H1 (cell line): ENCODE measurements at places on chromosomes 5 and 9. TPM values are rescaled to one million over a fixed set of nuclear protein-coding genes. Genes with fewer than 3 reads are reported as not detected.

DNA sequence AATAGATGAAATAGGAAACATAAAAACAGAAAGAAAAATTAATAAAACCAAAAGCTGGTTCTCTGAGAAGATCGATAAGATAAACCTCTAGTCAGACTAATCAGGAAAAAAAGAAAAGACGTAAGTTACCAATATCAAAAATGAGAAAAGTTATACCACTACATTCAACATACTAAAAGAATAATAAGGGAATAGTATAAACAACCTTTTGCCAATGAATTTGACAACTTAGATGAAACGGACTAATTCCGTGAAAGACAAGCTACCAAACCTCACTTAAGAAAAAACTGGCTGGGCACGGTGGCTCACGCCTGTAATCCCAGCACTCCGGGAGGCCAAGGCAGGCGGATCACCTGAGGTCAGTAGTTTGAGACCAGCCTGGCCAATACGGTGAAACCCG, 7.5 kb downstream of the KIF3A start:
- no peak overlapping the region for H3K4me3 ChIP-seq
- no peak for DNase-seq
- H3K27ac ChIP-seq: no peak overlapping the region
- no peaks in the 10 kb centered on the region for H3K36me3 ChIP-seq

GRCh38 chr9:135951889-135952663, 9.1 kb downstream of the UBAC1 start:
- no peak overlapping the region for H3K27ac ChIP-seq
- peaks cover 9% of the 10 kb centered on the region for H3K36me3 ChIP-seq
- no peaks in the 10 kb centered on the region for H3K27me3 ChIP-seq
- DNase-seq: no peak

The OR1Q1 gene
- not detected in 2 replicates for total RNA-seq

DNA sequence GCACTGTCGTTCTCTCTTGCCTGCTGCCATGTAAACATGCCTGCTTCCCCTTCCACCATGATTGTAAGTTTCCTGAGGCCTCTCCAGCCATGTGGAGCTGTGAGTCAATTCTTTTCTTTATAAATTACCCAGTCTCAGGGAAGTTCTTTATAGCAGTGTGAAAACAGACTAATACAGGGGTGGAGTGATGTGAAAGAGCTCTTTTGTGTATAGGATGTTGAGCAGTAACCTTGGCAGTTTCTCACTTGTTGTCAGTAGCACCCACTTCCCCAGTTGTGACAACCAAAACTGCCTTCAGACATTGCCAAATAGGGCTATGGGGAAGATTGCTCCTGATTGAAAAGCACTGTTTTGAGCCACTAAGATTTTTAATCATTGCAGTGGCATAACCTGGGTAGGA, 552.2 kb upstream of the ZNF462 start:
- no peak overlapping the region for H3K27ac ChIP-seq
- H3K27me3 ChIP-seq: no peaks in the 10 kb centered on the region
- H3K4me1 ChIP-seq: no peaks in the 10 kb centered on the region

DNA sequence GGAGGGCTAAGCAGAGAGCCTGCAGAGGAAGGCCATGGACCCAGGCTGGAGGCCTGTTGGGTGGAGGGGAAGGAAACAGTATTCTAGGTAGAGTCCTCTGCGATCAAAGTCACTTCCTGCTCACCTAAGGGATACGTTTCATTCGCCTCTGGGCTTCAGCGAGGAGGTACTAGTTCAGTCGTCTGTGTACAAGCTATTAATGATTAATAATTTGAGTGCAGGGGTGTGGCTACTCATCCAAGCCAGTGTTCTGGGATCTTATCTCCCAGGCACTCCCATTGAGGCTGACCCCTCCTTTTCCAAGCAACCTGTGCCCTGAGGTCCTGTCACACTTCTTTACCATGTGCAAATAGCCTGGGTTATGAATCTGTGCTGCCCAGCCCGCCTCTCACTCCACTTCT, 25.2 kb downstream of the RALGPS1 start:
- no peaks in the 10 kb centered on the region for H3K27me3 ChIP-seq
- DNase-seq: no peak
- no peak overlapping the region for H3K27ac ChIP-seq
- H3K4me1 ChIP-seq: peaks cover 4% of the 10 kb centered on the region; the same call in 1 of the 2 replicates
- H3K36me3 ChIP-seq: no peaks in the 10 kb centered on the region

The ENHO gene
- total RNA-seq: 12.2 and 14.1 TPM in 2 replicates

- no peak for DNase-seq
- H3K36me3 ChIP-seq: no peaks in the 10 kb centered on the region
- H3K4me1 ChIP-seq: no peaks in the 10 kb centered on the region
- no peak overlapping the region for H3K27ac ChIP-seq
- H3K4me3 ChIP-seq: no peak overlapping the region
- no peaks in the 10 kb centered on the region for H3K27me3 ChIP-seq
These were observed 130.1 kb upstream of the EPB41L4A start for GRCh38 chr5:112549127-112549526.

DNA sequence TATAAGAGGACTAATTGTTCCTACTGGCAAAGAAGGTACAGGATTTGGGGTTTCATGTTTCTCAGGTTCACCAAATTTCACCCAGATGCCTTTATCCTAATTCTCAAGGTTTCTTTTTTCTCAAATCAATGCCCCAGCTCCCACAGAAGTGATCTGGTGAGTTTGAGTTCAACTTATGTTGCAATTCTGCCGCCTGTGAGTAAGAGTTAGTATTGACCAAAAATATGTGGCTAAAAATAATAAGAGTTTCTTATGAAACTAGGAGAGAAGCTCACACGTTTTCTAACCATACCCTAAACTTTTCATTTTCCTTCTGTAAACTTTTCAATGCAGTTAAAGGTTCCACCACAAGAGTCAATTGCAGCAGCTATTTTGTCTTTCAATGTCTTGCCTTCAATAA, 15.1 kb downstream of the SLCO6A1 start:
- no peak for DNase-seq
- H3K4me1 ChIP-seq: no peaks in the 10 kb centered on the region
- H3K27ac ChIP-seq: no peak overlapping the region
- no peaks in the 10 kb centered on the region for H3K27me3 ChIP-seq

- no peak for DNase-seq
- H3K4me1 ChIP-seq: no peaks in the 10 kb centered on the region
- no peaks in the 10 kb centered on the region for H3K36me3 ChIP-seq
- H3K27ac ChIP-seq: no peak overlapping the region
- H3K27me3 ChIP-seq: no peaks in the 10 kb centered on the region
- H3K4me3 ChIP-seq: no peak overlapping the region
These were observed 1523.1 kb upstream of the CDH9 start for GRCh38 chr5:28561522-28561921.

- H3K36me3 ChIP-seq: peaks cover 5% of the 10 kb centered on the region; the same call in 1 of the 2 replicates
- peaks cover 6% of the 10 kb centered on the region for H3K4me1 ChIP-seq
- H3K27ac ChIP-seq: no peak overlapping the region
- peaks cover 15% of the 10 kb centered on the region for H3K27me3 ChIP-seq
- H3K4me3 ChIP-seq: no peak overlapping the region
These were observed 997 bp upstream of the RNF130 start for GRCh38 chr5:180072556-180072955.

DNA sequence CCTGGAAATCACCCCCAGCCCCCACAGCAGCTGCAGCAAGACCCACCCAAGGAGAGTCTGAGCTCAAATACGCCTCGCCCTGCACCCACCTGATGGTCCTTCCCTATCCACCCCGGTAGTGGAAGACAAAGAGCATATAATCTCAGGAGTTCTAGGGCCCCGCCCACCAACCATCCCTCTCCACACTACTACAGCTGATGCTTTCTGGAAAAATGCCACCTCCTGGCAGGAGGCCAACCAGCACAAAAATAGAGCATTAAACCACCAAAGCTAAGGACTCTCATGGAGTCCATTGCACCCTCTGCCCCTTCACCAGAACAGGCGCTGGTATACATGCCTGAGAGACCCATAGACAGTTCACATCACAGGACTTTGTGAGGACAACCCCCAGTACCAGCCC, 22.5 kb upstream of the NIPSNAP3A start:
- H3K36me3 ChIP-seq: no peaks in the 10 kb centered on the region
- H3K4me1 ChIP-seq: no peaks in the 10 kb centered on the region
- no peak overlapping the region for H3K27ac ChIP-seq
- no peak overlapping the region for H3K4me3 ChIP-seq
- DNase-seq: no peak

GRCh38 chr5:63101870-63102269, 523.3 kb downstream of the LRRC70 start:
- H3K27me3 ChIP-seq: no peaks in the 10 kb centered on the region
- H3K4me1 ChIP-seq: no peaks in the 10 kb centered on the region
- H3K4me3 ChIP-seq: no peak overlapping the region
- H3K36me3 ChIP-seq: no peaks in the 10 kb centered on the region
- no peak for DNase-seq

The PDLIM4 gene
- total RNA-seq: 8.3 and 10.7 TPM in 2 replicates
